ENCODE measurements at places on chromosomes 5 and 9. TPM values are rescaled to one million over a fixed set of nuclear protein-coding genes. Genes with fewer than 3 reads are reported as not detected.

Gene TRPM3
- 0.78 TPM for total RNA-seq

Gene PDE6A
- total RNA-seq = not detected

Gene PCDHB14
- 7.3 TPM for total RNA-seq

Gene CD72
- 3.3 TPM for total RNA-seq

Gene PCDHGC3
- 16.1 TPM for total RNA-seq

Gene MAP1B
- 69.9 TPM for total RNA-seq

Gene CCL21
- 32.6 TPM for total RNA-seq

GRCh38 chr5:128920345-128921215 lies 44.7 kb upstream of the SLC27A6 start:
- H3K4me1 ChIP-seq = no peaks in the 10 kb centered on the region
- no peak overlapping the region for H3K27ac ChIP-seq
- H3K4me3 ChIP-seq = no peak overlapping the region
- no peaks in the 10 kb centered on the region for H3K36me3 ChIP-seq
- no peaks in the 10 kb centered on the region for H3K27me3 ChIP-seq

DNA sequence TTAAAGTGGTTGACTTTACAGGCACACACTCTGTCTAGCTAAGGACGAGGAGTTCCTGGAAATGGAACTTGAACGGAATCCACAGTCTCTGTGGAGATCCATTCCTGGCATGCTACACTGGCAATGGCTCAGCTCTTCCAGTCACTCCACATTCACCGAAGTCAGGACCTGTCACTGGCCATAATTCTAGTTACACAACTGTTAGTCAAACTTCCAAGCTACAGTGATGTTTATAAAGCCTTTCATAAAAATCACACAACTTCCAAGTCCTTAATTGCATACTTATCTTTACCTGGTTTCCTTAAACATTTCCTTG lies 15.7 kb downstream of the CDC14B start:
- H3K4me3 ChIP-seq = no peak overlapping the region
- no peak overlapping the region for H3K27ac ChIP-seq
- peaks cover 9% of the 10 kb centered on the region for H3K4me1 ChIP-seq
- H3K27me3 ChIP-seq = no peaks in the 10 kb centered on the region

DNA sequence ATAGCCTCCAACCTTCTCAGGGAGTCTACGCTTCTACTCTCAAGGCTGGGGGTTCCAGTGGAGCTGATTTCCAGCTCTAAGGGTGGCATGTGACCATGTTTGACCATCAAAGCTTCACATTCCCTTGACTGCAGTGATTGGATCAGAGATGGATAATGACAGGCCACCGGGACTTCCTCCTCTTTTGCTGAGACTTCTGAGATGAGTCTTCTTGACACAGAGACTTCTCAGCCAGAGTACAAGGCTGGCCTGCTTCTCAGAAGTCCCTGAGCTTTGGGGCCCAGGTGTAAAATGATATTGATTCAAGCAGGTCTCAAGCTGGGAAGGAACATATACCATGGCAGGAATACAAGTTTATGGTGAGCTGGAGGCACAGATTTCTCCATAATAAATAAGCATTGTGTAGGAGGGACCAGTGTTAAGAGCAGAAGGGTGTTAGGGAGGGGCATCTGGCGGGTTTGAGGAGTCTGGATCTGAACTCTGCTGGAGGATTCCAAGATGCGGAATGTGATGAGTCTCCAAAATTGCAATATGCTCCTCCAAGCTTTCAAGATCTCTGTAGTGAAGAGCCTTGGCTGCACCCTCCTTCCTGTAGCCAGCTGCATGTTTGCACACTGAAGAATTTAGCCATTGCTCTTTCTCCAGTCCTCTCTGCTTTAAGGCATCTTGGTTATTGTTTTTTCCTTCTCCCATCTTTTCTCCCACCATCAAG lies 41.7 kb upstream of the HSD17B4 start:
- DNase-seq = no peak
- no peak overlapping the region for H3K27ac ChIP-seq
- peaks cover 8% of the 10 kb centered on the region for H3K4me1 ChIP-seq

DNA sequence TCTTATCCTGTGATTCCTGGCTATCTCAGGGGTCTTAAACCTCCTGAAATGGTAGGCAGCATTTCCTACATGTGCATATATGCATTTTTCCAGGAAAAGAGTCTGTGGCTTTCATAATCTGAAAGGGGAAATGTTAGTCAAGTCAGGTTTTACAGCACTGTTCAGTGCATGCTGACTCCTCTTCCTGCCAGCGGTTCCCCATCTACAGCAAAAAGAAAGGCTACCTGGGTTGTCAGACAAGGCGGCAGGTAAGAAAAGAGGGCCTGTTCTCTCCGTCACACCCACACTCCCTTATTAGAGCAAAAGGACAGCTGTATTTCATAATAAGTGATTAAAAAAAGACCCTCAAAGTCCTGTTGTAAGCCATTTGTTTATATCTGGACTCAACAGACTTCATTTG lies 4.3 kb upstream of the SPATA6L start:
- no peak overlapping the region for H3K27ac ChIP-seq
- no peak for DNase-seq
- no peaks in the 10 kb centered on the region for H3K27me3 ChIP-seq
- no peaks in the 10 kb centered on the region for H3K36me3 ChIP-seq

DNA sequence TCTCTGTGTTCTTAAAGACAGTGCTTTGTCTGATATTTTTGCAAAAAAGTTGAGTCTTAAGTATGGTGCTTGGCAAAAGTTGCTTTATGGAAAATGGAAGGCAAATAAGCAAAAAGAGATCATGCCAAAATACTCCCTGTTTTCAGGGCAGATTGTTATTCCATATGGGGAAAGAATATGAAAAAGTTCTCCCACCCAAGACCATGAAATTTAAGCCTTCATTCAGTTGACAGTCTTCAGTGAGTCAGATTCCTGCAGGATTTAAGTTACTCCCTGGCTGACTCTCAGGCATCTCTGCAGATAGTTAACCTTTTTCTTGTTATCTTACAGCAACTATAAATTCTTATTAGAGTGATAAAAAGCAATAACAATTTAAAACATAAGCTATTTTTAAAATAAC lies 601.6 kb downstream of the PDE4D start:
- H3K4me1 ChIP-seq = peaks cover 6% of the 10 kb centered on the region
- no peak overlapping the region for H3K27ac ChIP-seq
- no peak for DNase-seq
- H3K27me3 ChIP-seq = no peaks in the 10 kb centered on the region

DNA sequence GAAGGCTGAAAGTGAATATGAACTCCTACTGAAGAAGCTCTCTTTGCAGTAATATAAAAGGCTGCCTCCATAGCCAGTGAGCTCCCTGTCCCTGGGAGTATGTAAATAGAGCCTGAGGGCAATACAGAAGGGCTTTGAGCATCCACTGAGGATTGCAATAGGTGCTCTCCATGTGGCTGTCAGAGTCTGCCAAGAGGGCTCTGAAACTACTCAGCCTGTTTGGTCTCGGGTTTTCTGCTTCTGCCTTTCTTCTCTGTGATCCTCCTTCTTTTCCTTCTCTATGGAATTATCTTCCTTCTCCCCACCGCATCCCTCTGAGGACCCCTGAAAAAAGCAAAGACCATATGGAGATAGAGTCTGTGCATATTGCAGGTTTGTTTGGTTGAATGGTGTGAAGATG lies 69.4 kb downstream of the PCDH1 start:
- H3K4me3 ChIP-seq = no peak overlapping the region
- no peak for DNase-seq
- H3K36me3 ChIP-seq = no peaks in the 10 kb centered on the region
- no peak overlapping the region for H3K27ac ChIP-seq

- DNase-seq = no peak
- H3K27me3 ChIP-seq = no peaks in the 10 kb centered on the region
- H3K4me1 ChIP-seq = no peaks in the 10 kb centered on the region
Observed at GRCh38 chr5:120644516-120644915, 180.4 kb downstream of the PRR16 start.

- DNase-seq = no peak
- H3K27me3 ChIP-seq = no peaks in the 10 kb centered on the region
- peaks cover 19% of the 10 kb centered on the region for H3K36me3 ChIP-seq
- peaks cover 8% of the 10 kb centered on the region for H3K4me1 ChIP-seq
- H3K4me3 ChIP-seq = no peak overlapping the region
Observed at GRCh38 chr5:179862891-179863290, 4.3 kb upstream of the MRNIP start.

- H3K4me3 ChIP-seq = no peak overlapping the region
- no peak for DNase-seq
- peaks cover under 1% of the 10 kb centered on the region for H3K36me3 ChIP-seq
- no peak overlapping the region for H3K27ac ChIP-seq
- H3K27me3 ChIP-seq = no peaks in the 10 kb centered on the region
- H3K4me1 ChIP-seq = peaks cover 8% of the 10 kb centered on the region
Observed at GRCh38 chr9:114289571-114290481, 33.1 kb upstream of the ORM1 start.

DNA sequence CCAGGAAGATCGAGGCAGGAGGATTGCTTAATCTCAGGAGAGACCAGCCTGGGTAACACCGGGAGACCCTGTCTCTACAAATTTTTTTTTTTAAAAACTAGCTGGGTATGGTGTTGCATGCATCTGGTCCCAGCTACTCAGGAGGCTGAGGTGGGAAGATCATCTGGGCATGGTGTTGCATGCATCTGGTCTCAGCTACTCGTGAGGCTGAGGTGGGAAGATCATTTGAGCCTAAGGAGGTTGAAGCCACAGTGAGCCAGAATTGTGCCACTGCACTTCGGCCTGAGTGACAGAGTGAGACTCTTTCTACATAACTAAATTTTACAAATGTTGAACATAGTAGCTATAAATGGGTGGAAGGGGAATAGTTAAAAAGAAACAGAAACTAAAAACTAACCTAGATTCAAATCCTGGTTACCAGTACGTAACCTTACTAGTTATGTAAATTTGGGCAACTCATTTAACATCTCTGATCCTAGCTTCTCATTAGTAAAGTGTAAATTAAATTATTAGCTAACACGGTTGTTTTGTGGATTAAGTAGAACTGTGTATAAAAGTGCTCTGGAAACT lies 41.7 kb downstream of the TMEM161B start:
- H3K36me3 ChIP-seq = no peaks in the 10 kb centered on the region
- no peaks in the 10 kb centered on the region for H3K27me3 ChIP-seq
- no peak for DNase-seq
- H3K4me3 ChIP-seq = no peak overlapping the region

GRCh38 chr5:102813740-102814139 lies 58.6 kb downstream of the PAM start:
- H3K27me3 ChIP-seq = no peaks in the 10 kb centered on the region
- no peaks in the 10 kb centered on the region for H3K36me3 ChIP-seq
- no peak overlapping the region for H3K27ac ChIP-seq
- no peak overlapping the region for H3K4me3 ChIP-seq
- DNase-seq = no peak
- H3K4me1 ChIP-seq = no peaks in the 10 kb centered on the region

DNA sequence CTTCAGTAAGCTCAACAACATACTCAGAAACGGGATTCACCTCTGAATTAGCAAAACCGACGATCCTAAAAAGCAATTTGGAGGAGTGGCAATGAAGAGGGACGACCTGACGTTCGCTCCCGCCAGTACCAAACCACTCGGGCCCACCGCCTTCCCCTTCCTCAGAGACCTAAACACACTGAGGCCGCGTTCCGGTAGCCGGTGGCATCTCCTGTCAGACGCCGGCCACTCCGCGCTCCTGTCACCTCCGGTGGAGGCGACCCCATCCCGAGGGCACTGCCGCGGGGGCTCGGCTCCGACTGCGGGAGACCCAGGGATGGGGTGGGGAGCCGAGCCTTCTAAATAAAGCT lies 617 bp downstream of the PPP6C start:
- H3K27ac ChIP-seq = peak overlapping the region; percentile 88
- H3K36me3 ChIP-seq = no peaks in the 10 kb centered on the region
- DNase-seq = peak; percentile 28
- no peaks in the 10 kb centered on the region for H3K27me3 ChIP-seq
- H3K4me1 ChIP-seq = peaks cover 35% of the 10 kb centered on the region

DNA sequence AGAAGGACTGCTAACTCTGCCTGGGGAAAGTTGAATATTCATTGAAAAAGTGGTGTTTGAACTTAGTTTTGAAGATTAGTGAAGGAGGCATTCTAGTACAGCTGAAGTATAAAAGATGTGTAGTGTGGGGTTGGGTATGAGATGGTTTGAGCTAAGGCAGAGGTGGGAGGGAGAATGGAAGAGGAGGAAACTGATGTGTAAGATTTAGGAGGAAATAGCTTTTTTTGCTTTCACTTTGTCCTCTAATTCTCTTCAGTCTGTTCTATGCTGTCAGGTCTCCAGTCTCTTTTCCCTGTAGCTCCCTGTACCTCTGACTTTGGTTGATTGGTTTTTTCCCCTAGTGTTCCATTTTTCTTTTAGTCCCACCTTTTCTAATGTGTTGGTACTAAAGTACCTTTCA lies 9.0 kb downstream of the CREBRF start:
- H3K4me1 ChIP-seq = peaks cover 17% of the 10 kb centered on the region
- H3K27ac ChIP-seq = no peak overlapping the region
- no peaks in the 10 kb centered on the region for H3K27me3 ChIP-seq
- no peak overlapping the region for H3K4me3 ChIP-seq

DNA sequence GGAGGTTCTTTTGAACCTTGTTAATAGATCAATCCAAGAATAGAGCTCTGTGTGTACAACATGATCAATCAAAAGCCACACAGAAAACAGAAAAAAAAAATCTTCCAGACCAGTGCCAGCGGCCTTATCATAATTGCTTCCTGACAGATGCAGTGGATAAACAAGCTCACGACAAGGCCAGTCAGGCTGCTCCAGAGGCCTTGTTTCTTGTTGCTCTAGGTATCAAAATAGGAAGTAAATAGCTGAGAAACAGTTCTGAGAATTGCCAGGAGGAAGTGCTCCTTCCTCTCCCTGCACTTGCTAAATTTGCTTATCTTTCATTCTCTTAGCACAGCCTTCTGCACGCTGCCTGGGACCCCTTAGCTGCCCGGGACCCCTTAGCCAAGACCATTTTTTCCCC lies 199.0 kb upstream of the TARS1 start:
- no peaks in the 10 kb centered on the region for H3K36me3 ChIP-seq
- no peaks in the 10 kb centered on the region for H3K4me1 ChIP-seq
- H3K4me3 ChIP-seq = no peak overlapping the region
- no peak overlapping the region for H3K27ac ChIP-seq
- DNase-seq = no peak
- no peaks in the 10 kb centered on the region for H3K27me3 ChIP-seq

DNA sequence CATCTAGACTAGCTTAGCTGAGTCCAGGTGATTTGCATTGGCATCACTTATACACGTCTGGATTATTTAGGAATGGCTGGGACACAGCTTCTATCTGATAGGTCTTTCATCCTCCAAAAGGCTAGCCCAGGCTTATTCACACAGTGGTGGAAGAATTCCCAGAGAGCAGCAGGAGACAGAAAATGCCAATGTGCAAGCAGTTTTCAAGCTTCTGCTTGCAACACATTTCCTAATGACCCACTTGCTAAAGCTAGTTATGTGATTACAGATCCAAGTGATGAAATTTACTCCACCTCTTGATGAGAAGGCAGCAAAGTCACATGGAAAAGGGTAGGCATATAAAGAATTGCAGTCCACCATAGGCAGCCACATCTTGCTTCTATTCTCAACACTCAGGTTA lies 44.2 kb upstream of the MAST4 start:
- DNase-seq = no peak
- no peak overlapping the region for H3K27ac ChIP-seq
- H3K27me3 ChIP-seq = no peaks in the 10 kb centered on the region
- no peaks in the 10 kb centered on the region for H3K4me1 ChIP-seq

- H3K36me3 ChIP-seq = no peaks in the 10 kb centered on the region
- no peak overlapping the region for H3K27ac ChIP-seq
- no peak for DNase-seq
- no peaks in the 10 kb centered on the region for H3K4me1 ChIP-seq
- H3K4me3 ChIP-seq = no peak overlapping the region
Observed at GRCh38 chr5:168728546-168729211, 149.5 kb upstream of the PANK3 start.

GRCh38 chr5:749101-749670 lies 35.3 kb downstream of the ZDHHC11B start:
- no peak overlapping the region for H3K27ac ChIP-seq
- H3K4me3 ChIP-seq = no peak overlapping the region
- no peaks in the 10 kb centered on the region for H3K4me1 ChIP-seq
- H3K27me3 ChIP-seq = no peaks in the 10 kb centered on the region
- DNase-seq = no peak
